Hypothalamus (tissue), 51 donors: ENCODE measurements at places on chromosomes 4 and X.
A peak's percentile ranks its signal among the peaks of the same experiment; 100 is the strongest.

DNA sequence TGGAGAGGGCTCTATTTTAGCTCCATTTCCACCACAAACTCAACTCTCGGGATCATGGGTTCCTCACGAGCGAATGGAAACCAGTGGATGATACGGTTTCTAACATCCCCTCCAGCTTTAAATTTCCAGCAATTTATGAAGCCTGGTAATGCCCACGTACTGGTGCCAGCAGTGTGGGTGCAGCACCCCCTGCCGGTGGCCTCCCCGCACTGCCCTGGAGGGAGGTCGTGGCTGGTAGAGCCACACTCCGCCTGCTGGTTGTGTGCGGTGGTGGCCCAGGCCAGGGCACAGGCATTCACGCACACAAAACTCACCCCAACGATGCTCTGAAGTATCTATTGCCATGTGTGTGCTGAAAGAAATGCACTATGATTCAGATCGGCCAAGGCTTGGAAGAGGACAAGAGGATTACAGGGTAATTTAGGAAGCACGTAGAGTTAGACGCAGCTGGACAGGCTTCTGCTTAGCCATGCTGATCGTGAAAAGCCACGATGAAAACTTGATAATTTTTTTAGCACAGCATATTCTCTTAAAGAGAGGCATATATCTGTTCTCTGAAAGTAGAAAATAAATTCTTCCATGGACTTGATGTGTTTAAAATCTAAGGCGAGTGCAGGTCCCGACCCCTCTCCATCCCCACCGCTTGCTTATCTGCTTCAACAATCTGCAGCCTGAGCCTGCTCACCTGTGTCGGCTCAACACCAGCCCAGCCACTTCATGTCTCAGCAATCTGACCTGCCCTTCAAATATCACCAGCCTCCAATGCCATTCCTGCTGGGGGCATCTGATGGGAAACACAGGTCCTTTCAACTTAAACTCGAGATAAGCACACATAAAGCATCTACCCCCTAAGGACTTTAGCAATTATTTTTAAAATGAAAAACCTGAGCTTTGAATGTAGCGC, 59.1 kb downstream of the SCD5 start:
- DNase-seq, result peak; percentile 12

DNA sequence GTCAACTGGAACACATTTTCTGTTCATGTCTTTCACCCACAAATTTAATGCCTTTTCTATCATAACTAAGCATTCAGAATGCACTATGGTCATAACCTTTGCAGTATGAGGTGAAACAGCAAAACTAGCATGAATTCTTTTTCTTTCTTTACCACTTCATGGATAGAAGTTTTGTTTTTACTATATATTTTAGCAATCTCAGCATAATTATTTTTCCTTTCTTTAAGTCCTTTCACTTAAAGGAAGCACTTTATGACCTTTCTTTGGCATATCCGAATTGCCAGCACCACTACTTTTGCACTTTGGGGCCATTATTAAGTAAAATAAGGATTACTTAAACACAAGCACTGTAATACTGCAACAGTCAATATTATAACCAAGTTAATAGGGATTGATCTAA, 115.1 kb upstream of the DKK2 start:
- no peak for DNase-seq

DNA sequence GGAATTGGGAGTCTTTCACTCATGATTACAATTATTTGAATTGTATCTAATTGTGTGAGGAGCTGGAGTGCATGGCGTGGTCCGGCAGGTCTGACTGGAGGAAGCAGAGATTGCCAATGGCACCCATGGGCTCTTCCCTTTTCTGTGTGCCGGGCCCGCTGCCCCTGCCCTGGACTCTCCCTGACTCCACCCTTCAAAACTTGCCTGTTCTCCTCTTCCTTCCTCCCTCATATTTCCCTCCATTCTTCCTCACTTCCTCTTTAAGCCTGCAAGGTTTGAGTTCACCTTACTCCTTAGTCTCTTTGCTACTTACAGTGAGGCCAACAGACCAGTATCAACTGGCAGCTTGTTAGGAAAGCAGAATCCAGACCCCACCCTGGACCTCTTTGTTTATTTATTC, 6.5 kb upstream of the STBD1 start:
- no peak for DNase-seq

- DNase-seq, result peak; percentile 20
These were observed 662 bp downstream of the APBB2 start for GRCh38 chr4:41213625-41214135.

- no peak for DNase-seq
These were observed 353.0 kb downstream of the ADAM29 start for GRCh38 chr4:175271010-175271630.

- no peak for DNase-seq
These were observed 20.3 kb downstream of the TBC1D14 start for GRCh38 chr4:6929812-6930464.

GRCh38 chr4:186027405-186027804, 41.6 kb upstream of the TLR3 start:
- DNase-seq, result no peak

DNA sequence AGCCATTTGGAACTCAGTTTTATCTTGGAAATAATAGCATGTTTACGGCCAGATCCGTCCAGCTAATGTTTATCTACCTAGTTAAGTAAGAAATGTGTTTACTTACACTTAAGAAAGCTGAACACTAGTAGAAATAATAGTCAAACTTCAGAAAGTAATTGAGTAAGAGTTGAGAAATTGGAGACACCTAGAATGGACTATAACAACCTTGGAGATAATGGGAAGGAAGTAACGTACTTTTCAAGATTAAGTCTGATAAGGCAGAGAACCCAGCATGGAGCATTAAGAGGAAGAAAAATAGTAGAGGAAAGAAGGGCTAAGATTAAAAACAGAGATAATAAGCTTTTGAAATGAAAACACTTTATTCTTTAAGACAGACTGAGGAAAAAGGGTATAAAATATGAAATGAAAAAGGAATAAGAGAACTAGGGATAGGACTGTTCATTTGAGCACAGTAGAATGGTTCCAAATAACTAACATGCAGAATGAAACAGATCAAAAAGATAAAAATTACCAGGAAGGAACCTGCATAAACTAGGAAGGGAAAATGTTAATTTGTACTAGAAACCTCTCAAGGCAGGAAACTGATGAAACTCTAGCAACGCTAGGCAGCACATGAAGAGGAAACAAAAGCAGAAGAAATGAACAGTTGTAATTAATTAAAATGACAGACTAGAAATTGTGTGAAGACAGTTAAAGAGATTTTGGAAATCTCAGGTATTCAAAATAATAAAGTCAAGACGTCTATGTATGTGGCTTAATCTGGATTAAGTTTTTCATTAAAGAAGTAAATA, 71.7 kb downstream of the FBXW7 start:
- no peak for DNase-seq

DNA sequence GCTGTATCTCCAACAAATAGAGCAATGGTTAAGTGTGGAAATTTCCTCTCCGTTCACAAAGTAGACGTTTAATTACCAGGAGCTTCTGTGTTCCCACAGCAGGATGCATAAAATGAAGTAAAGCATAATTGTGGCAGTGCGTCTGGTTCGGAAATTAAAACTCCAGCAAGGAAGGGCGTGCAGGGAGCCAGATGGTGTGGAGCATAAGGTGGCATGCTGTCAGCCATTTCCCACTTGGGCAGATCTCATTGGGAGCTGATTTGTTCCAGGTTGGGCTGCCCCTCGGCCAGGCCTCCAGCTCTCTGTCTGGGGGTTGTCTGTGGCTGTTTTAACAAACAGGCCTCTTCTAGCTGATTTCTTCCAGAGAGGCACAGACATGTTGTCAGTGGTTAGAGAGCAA, 182.1 kb upstream of the CLNK start:
- DNase-seq, result no peak

- no peak for DNase-seq
These were observed 433.6 kb downstream of the MAGEB5 start for GRCh38 chrX:26649534-26649933.

DNA sequence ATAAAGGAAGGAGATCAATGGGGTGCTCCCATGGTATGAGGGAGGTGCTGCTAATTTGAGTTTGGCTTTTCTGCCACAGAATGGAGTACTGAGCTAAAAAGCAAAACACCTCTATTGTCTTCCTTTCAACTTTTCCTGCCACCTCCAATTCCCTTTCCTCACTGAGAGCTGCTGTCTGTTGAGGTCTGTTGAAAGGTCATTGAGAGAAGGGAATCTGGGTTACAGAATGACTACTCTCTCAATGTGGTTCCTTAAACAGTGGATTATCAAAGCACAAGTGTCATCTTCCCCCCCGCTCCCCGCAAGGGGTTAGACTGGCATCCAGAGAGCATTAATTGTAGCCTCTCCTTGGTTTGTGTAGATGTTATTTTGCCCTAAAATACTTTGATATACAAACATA, 10.7 kb downstream of the USP9X start:
- DNase-seq, result no peak

DNA sequence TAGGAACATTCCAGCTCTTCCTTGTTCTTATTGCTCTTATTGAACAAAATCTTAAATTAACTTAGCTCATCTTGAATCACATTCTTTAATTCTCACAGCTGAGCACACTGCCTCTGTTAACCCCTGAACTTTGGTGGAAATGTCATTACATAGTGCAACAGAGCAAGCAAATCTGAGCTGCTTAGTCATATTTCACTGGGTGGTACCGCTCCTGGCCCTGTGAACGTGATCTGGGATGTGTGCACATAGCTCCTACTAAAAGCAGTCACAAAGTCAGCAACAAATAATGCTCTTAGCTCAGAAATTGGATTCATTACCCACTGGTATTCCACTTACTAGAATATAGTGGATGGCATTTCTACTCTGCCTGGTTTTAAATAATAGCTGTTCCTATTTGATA, 27.9 kb downstream of the ARHGEF6 start:
- no peak for DNase-seq

- DNase-seq, result no peak
These were observed 57.1 kb upstream of the NKAP start for GRCh38 chrX:120000490-120001246.

DNA sequence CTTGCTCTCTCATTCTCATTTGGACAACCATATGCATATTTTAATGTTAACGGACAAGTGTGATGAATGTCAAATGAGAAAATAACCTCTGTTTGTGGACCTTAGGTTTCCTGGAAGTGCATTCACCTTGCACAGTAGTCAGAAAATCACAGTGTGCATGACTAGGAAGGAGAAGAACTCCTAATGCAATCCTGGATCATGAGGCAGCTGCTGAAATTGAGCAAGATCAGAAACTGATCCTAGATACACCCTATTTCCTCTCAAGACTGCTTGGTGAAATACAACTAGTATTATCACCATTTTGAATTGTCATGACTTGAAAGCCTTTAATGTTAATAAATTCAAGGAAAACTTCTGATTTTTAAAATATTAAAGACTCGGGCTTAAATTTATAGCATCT, 1148.9 kb downstream of the STIM2 start:
- no peak for DNase-seq

DNA sequence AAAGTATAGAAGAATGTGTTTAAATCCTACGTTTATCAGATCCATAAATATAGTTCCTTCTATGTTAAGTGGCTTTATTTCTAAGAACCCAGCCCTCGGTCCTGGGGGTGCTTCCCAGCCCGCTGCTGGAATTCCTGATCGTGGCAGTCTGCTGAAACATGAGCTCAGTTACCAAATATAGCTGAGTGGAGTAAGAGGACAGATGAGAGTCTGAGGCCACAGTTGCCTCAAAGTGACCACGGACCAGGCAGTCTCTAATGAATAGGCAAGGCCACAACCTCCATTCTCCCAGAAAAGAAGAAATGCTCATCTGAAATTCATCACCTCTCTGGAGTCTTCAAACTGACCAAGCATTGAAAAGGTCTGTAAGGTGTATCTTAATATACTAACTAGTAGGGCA, at the start of gene PALLD:
TSS of gene PALLD (plus strand) at position 219 of the 400 bp plus-strand sequence.
- no peak for DNase-seq

GRCh38 chrX:56812515-56813105, 83.6 kb downstream of the NBDY start:
- no peak for DNase-seq

DNA sequence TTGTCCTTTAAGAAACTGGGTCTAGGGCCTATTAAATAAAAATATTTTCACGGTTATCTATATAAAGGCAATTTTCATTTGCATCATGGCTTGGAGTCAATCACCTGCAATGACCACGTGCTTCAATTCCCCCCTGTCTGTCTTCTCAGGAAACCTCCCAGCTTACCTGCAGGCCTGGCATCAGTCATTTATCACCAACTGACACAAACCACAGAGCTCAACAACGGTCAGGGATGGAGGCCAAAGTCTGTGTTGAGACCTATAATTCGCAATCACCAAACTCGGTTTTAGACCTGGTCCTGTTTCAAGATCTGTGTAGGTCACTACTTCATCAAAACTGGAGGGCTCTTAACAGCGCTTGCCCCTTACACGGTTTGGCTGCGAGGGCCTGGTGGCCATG, 1.9 kb downstream of the SLC9A7 start:
- DNase-seq, result no peak
